ENCODE measurements at places on chromosomes 11 and 22. TPM values are rescaled to one million over a fixed set of nuclear protein-coding genes. Genes with fewer than 3 reads are reported as not detected.

DNA sequence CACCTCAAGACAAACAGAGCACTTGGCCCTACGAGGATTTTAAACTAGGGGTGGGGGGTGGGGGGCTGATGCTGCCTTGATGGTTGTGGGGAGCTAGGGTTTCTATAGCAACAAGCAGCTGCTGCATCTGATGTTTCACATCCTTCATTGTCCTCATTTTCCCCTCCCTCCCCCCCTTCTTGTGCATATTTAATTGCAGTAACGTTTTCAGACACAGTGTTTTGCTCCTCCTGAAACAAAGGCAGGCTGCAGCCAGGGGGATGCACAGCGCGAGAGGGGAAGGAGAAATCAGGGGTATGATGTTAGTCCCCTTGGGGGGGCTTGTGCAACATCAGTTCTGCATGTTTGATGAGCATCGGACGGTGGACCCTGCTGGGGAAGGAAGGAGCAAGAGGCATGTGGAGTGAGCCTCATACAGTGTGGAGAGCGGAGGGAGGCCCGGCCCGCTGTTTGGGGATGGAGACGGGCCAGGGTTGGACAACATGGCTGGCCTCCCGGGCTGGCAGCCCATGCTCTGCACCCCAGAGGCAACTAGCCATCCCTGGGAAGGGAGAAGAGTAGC, 208.3 kb downstream of the CEP164 start:
- H3K27ac ChIP-seq: no peak overlapping the region
- no peaks in the 10 kb centered on the region for H3K4me1 ChIP-seq
- peaks cover 28% of the 10 kb centered on the region for H3K27me3 ChIP-seq
- no peak overlapping the region for H3K4me3 ChIP-seq
- H3K36me3 ChIP-seq: no peaks in the 10 kb centered on the region
- no peak for DNase-seq

DNA sequence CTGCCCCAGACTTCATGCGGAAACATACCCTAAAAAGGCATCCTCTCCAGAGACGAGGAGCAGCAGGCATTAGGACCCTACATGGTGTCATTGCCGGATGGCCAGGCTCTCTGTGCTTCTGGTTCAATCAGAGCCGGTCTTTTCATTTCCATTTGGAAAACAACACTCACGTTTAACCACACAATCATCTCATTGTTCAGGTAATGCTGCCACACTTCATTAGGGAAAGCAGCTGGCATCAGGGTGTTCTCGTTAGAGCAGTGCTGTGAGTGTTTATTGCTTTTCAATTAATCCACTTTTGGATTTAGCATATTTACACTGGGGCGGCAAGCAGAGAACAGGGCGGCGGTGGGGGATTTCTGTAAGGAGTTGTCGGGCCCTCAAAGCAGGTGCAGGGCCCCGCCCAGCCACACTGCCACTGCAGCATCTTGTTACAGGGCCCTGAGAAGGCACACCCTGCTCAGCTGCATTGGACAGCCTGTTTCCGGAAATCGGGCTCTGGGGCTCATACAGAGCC, 338.6 kb downstream of the SHANK2 start:
- no peaks in the 10 kb centered on the region for H3K27me3 ChIP-seq
- no peak overlapping the region for H3K4me3 ChIP-seq
- no peaks in the 10 kb centered on the region for H3K4me1 ChIP-seq
- DNase-seq: peak; percentile 54

The MIOX gene
- total RNA-seq: not detected

- no peak overlapping the region for H3K4me3 ChIP-seq
- no peak overlapping the region for H3K27ac ChIP-seq
- no peaks in the 10 kb centered on the region for H3K27me3 ChIP-seq
- DNase-seq: no peak
- H3K4me1 ChIP-seq: no peaks in the 10 kb centered on the region
- no peaks in the 10 kb centered on the region for H3K36me3 ChIP-seq
Observed at GRCh38 chr11:36330411-36330810, 34.3 kb downstream of the PRR5L start.

DNA sequence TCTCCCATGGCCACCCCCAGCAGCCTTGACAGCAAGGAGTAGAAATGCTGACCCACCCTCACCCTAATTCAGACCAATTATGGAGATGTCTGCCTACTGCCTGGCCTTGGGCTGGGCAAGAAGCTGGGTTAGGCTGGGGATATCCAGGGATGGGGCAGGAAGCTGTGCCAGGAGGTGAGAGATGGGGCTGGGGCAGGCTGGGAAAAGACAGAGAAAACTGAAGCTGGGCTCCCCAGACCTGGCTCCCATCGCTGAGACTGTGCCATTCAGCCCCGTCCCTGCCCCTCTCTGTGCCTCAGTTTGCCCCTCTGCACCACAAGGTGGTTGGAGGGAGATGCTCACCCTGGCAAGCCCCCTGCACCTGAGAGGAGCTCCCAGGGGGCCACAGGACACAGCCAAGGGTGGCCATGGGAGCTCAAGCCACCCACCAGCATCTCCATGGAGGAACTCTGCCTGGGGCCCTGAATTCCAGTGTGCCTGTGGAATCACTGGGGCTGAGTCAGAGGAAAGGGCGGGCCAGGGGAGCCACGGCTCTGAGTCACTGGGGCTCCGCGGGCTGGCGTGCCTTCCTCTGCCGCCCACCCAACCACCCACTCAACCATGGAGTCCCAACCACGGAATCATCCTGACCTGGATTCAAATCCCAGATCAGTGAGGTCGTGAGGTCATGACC, 6.0 kb upstream of the CARD10 start:
- peaks cover 14% of the 10 kb centered on the region for H3K27me3 ChIP-seq
- H3K4me3 ChIP-seq: no peak overlapping the region
- H3K4me1 ChIP-seq: no peaks in the 10 kb centered on the region
- no peak for DNase-seq
- H3K36me3 ChIP-seq: no peaks in the 10 kb centered on the region

DNA sequence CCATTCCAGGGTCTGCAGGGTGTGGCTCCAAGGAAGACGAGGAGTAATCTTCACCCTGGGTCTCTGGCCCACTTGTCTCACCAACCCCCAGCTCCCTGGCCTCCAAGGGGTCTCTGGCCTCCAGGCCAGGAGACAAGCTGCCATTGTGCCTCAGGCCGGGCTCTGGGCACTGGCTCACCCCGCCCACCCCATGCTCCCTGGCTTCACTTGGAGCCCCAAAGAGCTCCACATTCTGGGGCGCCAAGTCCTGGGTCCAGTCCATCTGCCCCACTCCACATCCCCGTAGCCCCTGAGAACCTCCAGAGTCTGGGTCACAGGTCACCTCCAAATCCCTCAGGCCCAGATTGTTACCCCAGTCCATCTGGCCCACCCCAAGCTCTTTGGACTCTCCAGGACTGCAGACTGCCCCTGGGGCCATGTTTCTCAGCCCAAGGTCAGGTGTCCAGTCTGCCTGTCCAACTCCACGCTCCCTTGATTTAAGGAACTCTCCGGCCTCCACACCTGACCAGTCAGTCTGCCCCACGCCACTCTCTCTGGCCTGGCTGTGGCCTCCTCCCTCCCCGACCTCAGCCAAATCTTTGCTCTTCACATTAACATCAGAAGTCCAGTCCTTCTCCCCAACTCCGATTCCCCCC, 16.2 kb downstream of the TNKS1BP1 start:
- no peak overlapping the region for H3K27ac ChIP-seq
- H3K27me3 ChIP-seq: no peaks in the 10 kb centered on the region

The GGA1 gene
- 78.6 TPM for total RNA-seq

DNA sequence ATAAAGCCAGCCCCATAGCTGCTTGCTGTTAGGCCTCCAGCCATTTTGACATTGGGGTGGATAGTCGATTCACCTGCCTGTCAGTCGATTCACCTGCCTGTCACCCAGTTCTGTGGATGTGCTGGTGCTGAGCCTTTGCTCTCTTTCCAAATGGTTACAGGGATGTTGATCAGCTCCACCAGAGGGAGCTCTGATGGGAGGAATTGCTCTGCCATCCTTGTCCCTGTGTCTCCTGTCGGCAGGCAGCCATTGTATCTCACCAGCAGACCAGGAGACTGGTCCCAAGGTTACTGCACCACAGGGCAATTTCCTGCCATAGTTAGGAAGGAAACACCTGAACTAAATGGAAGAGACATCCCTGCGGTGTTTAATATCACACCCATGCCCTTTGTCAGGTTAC, 6.1 kb downstream of the MPEG1 start:
- no peak overlapping the region for H3K27ac ChIP-seq
- peak; percentile 88 for DNase-seq
- H3K36me3 ChIP-seq: peaks cover 28% of the 10 kb centered on the region
- no peaks in the 10 kb centered on the region for H3K4me1 ChIP-seq
- no peaks in the 10 kb centered on the region for H3K27me3 ChIP-seq

DNA sequence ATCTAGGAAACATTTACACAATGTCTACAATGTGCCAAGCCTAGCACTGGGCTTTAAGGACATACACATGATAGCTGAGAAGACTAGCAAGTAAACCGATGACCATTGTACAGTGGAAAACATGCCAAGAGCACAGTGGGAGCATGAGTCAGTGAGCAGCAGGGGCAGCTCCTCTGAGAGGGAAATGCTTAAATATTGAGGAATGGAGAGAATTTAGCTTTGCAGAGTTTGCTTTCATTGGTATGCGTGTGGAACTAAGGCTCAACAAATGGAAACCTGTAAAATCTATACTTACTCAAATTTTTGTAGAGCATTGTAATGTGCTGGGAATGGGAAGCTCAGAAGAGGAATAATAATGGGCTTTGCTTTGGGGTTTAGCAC, 282.3 kb downstream of the ST3GAL4 start:
- no peak for DNase-seq
- H3K4me1 ChIP-seq: no peaks in the 10 kb centered on the region
- H3K27ac ChIP-seq: no peak overlapping the region
- H3K27me3 ChIP-seq: no peaks in the 10 kb centered on the region

GRCh38 chr11:44627165-44627789, 61.8 kb downstream of the CD82 start:
- no peaks in the 10 kb centered on the region for H3K4me1 ChIP-seq
- DNase-seq: peak; percentile 7
- H3K36me3 ChIP-seq: no peaks in the 10 kb centered on the region

The SLC22A9 gene
- total RNA-seq: not detected

The POLR3H gene
- total RNA-seq: 32.6 TPM

DNA sequence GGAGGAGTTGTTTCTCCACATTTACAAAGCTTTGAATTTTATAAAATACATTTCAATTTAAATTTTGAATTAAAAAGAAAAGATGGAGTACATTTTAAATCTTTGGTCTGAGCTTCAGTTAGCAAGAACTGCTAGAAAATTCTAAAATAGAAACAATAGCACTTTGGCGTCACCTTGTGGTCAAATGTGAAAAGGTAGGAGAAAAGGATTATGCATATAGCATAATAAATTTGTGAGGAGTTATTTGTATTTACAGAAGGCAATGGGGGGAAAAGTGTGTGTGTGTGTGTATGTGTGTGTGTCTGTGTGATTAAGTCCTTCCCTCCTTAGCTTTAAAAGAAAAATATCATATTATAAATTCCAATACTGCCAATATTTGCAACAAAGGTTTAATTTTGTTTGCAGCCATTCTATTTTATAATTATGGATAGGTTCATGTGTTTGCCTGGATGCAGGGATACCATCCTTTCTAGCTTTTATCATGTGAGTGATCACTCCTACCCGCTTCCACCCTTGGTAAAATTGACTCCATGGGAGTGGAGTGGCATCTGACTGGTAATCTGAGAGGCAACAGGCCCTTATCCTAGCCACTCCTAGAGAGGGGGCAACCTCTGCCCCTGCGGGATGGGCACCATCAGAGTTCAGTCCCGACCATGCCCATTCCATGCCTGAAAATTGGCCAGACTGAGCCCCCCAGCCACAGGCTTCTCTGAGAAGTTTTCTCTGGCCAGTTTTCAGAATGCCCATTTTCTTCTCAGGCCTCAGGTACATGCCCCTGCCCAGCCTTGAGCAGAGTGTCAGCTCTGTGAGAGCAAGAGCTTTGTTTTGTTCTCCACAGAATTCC, 13.6 kb upstream of the LGR4 start:
- H3K4me1 ChIP-seq: no peaks in the 10 kb centered on the region
- peak; percentile 59 for DNase-seq
- no peaks in the 10 kb centered on the region for H3K27me3 ChIP-seq
- no peak overlapping the region for H3K27ac ChIP-seq
- H3K36me3 ChIP-seq: peaks cover 24% of the 10 kb centered on the region

The TMEM86A gene
- total RNA-seq: 7.6 TPM

GRCh38 chr11:65065851-65066250, 7.5 kb upstream of the NAALADL1 start:
- H3K27me3 ChIP-seq: no peaks in the 10 kb centered on the region
- H3K36me3 ChIP-seq: no peaks in the 10 kb centered on the region
- H3K4me3 ChIP-seq: no peak overlapping the region

The DDI1 gene
- not detected for total RNA-seq

Data from endodermal cell (in vitro differentiated cells).